Urothelium cell line (cell line): ENCODE measurements at places on chromosomes 7 and 10.

DNA sequence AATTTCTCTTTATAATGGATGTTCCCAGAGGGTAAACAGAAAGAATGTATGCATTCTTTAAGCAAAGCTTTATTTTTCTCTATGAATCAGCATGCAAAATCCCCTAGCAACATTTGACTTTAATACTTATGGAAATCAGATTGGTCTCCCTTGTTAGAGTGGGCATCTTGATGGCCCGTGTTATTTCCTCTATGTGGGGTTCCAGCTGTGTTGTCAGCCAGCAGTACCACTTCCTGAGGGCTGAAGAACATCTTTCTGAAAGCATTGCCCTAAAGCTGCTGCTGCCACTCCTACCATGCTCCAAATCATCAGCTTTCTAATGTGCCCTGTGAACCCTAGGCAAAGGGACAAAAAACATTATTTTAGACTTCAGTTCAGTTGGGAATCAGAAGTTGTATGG lies 70.4 kb upstream of the HECTD2 start:
- no peak for DNase-seq

- no peak for DNase-seq
Measured at GRCh38 chr7:28591725-28592349, 179.5 kb downstream of the CREB5 start.

GRCh38 chr7:116438267-116438666 lies 61.3 kb upstream of the CAV2 start:
- no peak for DNase-seq

DNA sequence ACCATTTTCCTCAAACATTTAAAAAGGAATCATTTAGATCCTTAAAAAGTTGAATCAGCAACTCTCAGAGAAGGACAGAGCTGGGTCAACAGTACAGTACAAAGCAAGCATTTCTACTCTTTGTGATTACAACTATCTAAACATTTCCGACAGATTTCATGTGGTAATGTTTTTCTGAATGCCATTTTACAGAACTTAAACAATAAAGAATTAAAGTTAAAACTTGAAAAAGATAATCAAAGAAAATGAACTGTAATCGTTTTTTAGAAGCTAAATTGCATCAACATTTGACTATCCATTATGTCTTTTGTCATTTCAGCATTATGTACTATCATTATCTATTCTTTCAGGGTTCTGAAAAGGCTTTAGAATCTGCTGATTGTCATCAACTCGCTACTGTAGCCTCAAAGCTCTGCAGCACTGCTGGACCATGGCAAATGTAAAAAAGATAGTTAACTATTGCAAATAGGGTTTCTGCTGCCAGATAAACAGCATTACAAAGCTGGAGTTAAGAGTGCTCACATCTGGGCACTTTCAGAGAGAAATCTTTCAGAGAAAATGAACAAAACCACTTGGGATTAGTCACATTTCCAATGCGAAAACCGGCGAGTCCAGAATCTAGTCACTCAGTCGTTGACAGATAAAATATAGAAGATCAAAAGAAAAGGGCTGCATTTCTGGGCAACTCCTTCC lies 160.4 kb upstream of the LAMB4 start:
- no peak for DNase-seq

- DNase-seq, result no peak
Measured at GRCh38 chr7:22123139-22123538, 177.4 kb upstream of the CDCA7L start.

GRCh38 chr7:7736671-7737070 lies 18.3 kb upstream of the RPA3 start:
- no peak for DNase-seq

- DNase-seq, result no peak
Measured at GRCh38 chr7:112423987-112424386, 26.3 kb upstream of the IFRD1 start.

GRCh38 chr7:64174941-64175340 lies 32.1 kb upstream of the ZNF735 start:
- peak; percentile 35 for DNase-seq

GRCh38 chr10:104067525-104067924 lies 18.2 kb downstream of the COL17A1 start:
- DNase-seq, result no peak

- DNase-seq, result no peak
Measured at GRCh38 chr10:37222046-37222445, 96.6 kb downstream of the ANKRD30A start.

- DNase-seq, result peak; percentile 44
Measured at GRCh38 chr7:88835147-88835728, 39.7 kb upstream of the TEX47 start.

GRCh38 chr10:103663802-103664201 lies 170.3 kb downstream of the NEURL1 start:
- no peak for DNase-seq

DNA sequence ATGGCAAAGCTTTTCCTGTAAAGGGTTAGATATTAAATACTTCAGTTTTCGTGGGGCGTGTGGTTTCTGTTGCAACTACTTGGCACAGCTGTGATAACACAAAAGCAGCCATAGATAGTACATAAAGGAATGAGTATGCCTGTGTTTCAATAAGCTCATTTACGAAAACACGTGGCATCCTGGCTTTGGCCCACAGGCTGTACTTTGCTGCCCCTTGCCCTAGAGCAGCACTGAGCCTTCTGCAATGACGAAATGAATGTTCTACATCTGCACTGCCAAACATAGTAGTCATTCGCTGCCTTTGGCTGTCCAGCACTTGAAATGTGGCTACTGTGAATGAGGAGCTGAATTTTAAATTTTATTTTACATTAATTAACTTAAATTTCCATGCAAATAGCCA lies 376.2 kb upstream of the TPK1 start:
- no peak for DNase-seq

DNA sequence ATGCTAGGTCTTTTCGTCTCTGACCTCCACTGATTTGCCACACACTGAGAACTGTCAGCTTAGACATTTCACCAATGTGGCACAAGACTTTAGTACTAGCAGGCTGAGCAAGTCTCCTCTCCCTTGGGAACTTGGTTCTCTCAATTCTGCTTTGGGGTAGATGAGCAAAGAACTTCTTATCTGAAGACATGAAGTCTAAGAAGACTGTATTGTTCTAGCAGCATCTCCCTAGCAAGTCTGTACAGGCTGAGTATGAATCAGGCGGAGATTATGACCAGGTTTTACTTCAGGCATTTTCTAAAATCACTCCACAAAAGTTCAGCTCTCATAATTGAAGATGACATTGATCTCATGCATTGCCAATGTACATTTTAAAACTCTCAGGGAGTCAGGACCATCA lies 23.8 kb upstream of the STN1 start:
- no peak for DNase-seq

DNA sequence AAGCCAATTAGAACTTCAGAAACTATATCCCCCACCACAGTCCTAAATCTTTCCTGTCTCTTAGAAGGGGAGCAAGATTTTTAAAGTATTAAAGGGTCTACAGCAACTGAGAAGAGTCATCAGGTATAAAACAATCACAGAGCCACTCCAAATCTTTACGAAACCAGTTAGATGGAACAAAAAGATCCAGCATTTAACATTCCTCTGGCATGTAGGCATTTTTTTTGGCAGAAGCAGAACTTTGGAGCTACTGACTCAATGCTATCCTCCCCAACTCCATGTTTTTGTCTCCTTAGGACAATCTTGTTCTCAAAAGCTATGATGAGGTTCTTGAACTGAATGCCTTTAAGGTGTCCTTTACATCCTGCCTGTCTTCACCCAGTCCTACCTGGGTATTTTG lies 333.3 kb downstream of the PRPF18 start:
- no peak for DNase-seq

DNA sequence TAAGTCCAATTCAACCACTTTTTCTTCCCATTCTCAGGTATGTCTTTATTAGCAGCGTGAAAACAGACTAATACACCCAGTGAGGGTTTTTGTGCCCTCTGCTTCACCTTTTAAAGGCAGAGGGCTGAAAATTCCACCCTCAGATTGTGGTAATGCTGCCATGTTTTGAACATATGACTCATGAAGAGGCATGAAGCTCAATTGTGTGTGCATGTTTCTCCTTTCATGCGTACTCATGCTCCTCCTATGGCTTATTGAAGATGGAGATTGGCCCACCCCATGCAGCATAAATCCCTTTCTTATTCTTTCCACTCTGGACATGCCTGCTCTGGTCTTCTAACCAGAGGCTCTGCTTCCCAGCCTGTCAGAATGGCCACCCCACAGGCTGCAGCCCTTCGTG lies 168.0 kb upstream of the PRKCQ start:
- DNase-seq, result no peak

GRCh38 chr7:73350306-73351068 lies 22.5 kb downstream of the FKBP6 start:
- no peak for DNase-seq

- no peak for DNase-seq
Measured at GRCh38 chr10:22453948-22454591, 108.8 kb downstream of the SPAG6 start.

DNA sequence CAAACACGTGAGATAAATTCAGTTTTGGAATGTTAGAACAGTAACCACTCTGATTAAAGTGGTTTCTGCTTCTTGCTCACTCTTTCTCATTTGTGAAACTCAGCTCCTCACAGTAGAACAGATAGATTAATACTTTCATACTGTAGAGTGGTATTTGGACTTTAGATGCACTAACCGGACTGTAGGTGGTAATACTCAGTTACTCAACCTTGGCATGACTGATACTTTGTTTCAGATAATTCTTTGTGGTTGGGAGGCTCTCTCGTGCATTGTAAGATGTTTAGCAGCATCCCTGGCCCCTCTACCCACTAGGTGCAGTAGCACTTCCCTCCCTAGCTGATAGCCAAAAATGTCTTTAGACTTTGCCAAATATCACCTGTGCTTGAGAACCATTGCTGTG lies 37.6 kb downstream of the MCU start:
- no peak for DNase-seq

- no peak for DNase-seq
Measured at GRCh38 chr7:25584112-25584938, 356.0 kb upstream of the NPVF start.

DNA sequence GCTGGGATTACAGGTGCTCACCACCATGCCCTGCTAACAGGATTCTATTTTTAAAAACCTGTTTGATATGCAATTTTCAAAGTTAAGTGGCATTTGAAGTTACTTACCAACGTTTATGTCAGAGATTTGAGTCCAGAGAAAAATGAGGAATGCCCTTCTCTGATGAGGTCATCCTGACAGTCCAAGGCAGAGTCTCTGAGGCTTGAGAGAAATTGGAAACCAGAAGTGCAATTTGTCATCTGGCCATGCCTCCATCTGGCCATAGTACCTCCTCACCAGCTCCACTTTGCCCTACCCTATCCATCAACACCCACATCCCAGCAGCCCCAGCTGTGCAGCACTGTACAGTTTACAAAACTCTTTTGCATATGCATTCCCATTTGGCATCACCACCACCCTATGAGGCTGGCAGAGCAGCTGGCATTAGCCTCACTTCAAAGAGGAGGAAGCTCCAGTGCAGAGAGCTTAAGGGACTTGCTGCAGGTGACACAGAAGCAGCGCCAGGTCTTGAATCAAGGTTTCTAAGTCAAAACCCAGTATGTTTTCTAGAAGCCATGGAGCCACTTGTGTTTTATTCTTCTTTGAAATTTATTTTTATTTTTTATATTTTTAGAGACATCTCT lies 54.5 kb upstream of the PDZD8 start:
- DNase-seq, result no peak

DNA sequence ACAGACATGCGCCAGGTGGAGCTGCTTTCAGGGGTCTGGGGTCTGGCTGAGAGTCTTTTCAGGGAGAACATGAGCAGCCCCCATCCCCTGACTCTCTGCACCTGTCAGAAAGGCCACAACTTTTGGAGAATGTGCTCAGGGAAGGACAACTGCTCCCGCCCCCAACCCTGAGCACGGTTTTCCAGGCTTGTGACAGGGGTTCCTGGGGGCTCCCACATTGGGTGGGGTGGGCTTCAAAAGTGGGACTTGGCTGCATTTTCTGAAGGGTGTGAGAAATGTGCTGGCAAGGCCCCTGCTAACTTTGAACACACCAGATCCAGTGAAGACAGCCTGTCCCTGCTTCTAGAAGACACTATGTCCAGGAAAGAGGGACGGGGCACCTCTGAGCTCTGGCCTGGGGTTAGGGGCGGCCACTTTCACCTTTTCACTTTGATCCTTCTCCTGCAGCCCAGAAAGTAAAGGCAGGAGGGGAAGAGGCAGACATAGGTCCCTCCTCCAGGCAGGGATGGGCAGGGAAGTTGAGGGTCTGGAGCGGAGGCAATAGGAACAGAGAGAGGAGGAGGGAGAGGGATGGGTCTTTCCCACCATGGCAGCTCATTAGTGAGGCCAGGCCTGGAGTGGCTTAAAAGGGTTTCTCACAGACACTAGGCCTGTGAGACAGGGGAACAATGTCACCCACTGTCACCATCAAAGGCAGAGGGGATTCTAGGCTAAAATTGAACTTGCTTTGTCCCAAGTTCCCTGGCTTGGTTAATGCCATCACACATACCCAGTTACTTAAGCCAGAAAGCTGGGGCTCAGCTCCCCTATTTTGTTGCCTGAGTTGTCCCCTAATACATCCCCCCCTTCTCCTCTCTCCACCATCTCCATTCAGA lies 1.5 kb downstream of the KCP start:
- DNase-seq, result no peak

DNA sequence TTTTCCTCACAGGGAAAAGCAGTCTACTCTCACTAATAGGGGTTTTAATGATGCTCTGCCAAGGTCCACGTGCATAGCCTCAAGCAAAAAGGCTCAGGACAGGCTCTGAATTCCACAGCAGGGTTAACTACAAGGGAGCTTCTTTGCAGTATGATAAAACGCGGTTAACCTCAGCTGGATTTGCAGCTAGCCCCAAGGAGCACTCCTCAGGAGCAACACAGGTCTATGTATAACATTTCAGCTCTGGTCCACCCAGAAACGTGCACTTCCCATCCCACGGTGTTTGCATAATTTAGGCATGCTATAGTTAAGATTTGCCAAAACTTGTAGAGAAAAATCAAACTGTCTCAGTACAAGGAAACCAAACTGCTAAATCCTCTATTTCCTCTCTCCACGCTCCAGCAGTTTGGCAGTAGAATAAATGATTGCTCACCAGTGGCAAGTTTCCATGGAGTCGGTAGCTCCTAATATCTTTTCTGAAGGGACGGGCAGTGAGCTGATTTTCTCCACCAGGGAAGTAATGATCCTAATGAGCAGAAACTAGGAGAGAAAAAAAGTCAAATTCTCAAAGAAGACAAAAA lies 13.1 kb upstream of the ASB4 start:
- DNase-seq, result no peak

DNA sequence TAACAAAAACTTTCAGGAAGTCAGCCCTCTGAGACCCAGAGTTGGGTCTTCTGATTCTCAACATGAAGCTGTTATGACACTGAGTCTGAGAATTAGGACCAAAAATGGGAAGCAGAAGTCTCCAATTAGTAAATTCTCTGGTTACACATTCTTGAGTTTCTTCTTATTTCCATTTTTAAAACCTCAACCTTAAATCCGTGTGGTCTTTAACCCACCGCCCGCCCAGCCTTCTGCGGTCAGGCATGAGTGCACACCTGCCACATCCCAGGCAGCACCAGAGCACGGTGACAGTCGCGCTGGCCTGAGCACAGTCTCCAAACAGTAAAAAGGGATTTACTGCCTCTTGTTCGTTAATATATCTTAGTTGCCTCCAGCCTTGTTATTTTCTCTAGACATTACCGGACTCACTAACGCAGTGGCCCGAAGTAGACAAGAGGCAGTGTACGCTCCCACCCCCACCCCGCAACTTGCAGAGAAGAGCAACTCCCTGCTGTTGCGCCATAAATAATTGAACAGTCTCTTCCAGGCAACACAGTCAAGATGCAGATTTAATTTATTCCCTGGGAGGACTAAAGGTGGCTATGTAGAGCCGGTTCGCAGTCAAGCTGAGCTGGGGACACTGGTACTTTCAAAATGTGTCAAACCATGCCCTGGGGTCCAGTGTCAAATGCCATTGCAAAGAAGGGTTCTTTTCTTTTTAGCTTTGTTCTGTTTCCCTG lies 147.0 kb upstream of the CELF2 start:
- DNase-seq, result no peak

- DNase-seq, result no peak
Measured at GRCh38 chr7:66627151-66627681, 1.5 kb upstream of the KCTD7 start.
